Stimulated activated CD4-positive, alpha-beta T cell treated with anti-CD3 and anti-CD28 coated beads, TNF-alpha, amount 100 ng/mL, for 24 hours (primary cell): ENCODE measurements at places on chromosomes 12 and 14.

DNA sequence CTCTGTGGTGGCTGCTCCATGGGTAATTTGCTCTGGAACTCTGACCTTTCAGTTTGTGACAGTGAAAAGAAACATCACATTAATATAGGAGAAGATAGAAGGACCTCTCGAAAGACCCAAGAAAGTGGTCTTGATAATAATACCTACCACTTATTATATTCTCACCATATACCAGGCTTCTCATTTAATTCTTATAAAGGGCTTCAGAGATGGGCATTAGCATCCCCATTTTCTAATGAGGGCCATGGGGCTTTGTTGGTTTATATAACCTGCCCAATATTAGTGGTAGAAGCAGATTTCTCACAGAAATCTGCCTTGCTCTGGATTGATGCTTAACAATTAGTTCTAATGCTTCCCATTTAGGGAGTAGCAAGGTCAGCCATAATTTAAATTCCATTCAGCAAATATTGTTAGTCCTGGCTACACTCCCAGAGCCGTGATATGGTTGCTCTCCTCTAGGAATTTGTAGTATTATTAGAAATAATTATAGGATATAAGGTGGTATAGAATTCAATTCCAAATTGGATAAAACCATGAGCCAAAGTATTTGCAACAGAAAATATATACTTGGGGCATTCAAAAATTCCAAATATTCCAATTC is 7.4 kb upstream of the AMIGO2 start:
- DNase-seq = no peak

DNA sequence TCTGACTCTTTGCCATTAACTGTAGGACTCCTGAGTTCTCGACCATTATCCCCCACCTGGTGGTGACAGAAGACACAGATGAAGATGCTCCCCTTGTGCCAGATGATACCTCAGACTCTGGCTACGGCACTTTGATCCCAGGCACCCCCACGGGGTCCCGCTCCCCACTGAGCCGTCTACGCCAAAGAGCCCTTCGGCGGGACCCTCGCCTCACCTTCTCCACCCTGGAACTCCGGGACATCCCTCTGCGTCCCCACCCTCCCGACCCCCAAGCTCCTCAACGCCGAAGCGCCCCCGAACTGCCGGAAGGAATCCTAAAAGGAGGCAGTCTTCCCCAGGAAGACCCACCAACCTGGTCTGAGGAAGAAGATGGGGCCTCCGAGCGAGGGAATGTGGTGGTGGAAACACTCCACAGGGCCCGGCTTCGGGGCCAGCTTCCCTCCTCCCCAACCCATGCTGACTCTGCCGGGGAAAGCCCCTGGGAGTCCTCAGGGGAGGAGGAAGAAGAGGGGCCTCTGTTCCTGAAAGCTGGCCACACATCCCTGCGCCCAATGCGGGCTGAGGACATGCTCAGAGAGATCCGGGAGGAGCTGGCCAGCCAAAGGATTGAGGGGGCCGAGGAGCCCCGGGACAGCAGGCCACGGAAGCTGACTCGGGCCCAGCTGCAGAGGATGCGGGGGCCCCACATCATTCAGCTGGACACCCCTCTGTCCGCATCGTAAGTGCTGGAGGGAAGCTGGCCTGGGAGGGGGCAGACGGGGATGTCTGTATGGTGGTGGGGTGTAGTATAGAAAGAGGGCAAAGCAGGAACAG is 14.4 kb downstream of the TNFRSF1A start:
- no peak for DNase-seq

DNA sequence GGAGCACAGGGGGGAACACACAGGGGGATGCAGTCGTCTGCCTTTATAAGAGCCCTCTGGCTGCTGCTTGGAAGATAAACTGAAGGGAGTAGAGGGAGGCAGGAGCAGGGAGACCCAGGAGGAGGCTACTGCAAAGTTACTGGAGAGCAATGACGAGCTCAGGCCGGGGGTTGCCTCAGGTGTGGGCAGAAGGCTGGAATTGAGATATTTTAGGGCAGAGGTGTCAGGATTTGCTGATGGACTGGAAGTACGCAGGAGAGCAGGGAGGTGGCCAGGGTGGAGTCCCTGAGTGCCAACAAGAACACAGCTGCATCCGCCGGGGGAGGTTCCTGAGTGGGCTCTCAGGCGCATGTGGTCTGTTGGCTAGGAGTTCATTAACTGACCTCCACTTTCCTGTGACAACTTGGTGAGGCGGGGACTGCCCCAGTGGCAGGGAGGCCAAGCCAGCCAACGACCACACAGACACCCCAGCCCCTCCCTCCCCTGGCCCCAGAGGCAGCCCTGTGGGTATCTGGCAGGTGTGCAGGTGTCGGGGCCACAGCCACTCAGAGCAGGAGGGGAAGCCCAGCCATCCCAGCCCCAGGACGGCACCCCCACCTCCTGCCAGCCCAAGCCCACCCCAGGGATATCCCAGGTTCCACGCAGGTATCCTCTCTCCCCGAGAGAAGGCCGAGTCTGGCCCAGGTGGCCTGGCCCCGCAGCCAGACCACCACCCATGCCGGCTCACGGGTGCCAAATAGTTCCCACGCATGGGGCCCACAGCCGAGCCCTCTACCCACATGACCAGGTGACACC is 85.4 kb downstream of the NCOR2 start:
- no peak for DNase-seq

GRCh38 chr12:6330192-6330591 is 11.7 kb downstream of the TNFRSF1A start:
- DNase-seq = no peak

GRCh38 chr12:62995097-62995496 is 60.1 kb upstream of the PPM1H start:
- no peak for DNase-seq

DNA sequence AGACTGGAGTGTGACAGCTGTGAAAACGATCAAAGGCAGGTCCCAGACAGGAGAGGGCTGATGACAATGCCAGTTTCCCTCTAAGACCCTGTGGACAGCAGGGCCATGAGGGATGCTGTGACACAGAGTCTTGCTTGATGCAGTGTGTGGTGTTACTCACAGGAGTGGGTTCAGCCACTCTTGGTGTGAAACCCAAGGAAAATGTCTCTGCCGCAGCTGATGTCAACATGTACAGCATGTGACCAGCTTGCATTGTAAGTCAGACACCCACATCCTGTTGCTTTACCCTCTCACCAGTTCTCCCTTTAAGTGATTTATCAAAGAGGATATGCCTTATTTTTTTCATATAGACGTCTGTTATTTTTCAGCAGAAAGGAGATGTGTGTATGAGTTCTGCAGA is 268.6 kb downstream of the BTG1 start:
- DNase-seq = peak; percentile 64

- DNase-seq = no peak
Observed at GRCh38 chr12:17296882-17297281, 690.9 kb upstream of the LMO3 start.

DNA sequence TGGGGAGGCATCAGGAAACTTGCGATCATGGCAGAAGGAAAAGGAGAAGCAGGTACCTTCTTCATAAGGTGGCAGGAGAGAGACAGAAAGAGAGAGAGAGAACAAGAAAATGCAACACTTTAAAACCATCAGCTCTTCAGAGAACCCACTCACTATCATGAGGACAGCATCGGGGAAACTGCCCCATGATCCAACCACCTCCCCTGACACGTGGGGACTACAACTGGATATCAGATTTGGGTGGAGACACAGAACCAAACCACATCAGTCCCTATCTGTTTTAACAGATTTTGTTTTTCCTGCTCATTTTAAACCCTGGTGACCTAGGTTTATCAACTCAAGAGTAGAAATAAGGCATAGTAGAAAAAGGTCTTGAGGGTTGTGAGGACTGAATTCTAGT is 210.1 kb upstream of the PLXNC1 start:
- DNase-seq = no peak
